ENCODE measurements at places on chromosomes 13 and 19. TPM values are rescaled to one million over a fixed set of nuclear protein-coding genes. Genes with fewer than 3 reads are reported as not detected.

The PCSK4 gene
- polyA plus RNA-seq = 1.4 TPM

The LILRB4 gene
- 0.63 TPM for polyA plus RNA-seq

DNA sequence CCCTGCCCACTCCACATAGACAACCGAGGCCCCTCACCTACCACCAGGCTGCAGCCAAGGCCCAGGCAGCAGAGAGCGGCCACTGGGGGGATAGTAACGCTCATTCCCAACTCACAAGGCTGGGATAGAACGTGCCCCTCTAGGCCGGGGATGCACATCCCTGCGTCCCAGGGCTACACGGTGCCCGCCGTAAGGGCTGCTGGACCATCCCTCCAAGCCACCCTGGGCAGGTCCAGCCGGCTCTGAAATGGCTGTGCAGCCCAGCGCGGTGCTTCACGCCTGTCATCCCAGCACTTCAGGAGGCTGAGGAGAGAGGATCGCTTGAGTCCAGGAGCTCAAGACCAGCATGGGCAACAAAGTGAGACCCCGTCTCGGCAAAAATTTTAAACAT, 3.2 kb downstream of the REXO1 start:
- no peak for DNase-seq

The PPP1R12C gene
- 78.0 TPM for polyA plus RNA-seq

- DNase-seq = no peak
Measured at GRCh38 chr13:108787700-108788414, 158.4 kb downstream of the MYO16 start.

- DNase-seq = no peak
Measured at GRCh38 chr19:11247391-11247790, 8.0 kb downstream of the ANGPTL8 start.

GRCh38 chr13:33270895-33271538, 14.5 kb downstream of the STARD13 start:
- DNase-seq = no peak

- no peak for DNase-seq
Measured at GRCh38 chr19:54420383-54421168, 5.3 kb downstream of the TTYH1 start.

DNA sequence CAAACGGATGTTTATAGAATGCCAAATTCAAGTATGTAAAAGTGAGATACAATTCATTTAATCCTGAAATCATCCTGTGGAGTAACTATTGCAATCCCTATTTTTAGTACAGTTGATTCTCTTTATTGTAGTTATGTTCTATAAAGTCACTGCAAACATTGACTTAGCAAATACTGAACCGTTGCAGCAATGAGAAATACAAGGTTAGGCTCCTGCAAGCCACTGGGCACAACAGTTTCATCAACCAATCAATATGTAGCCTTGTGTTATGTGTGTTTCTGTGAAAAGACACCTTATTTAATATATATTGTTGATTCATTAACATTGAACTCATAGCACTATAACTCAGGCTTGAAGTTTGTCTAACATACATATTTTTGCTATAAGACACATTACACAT, 174.4 kb downstream of the DCT start:
- DNase-seq = no peak

- no peak for DNase-seq
Measured at GRCh38 chr13:58949646-58950045, 1214.1 kb downstream of the DIAPH3 start.

- DNase-seq = no peak
Measured at GRCh38 chr13:47117268-47117667, 220.4 kb upstream of the HTR2A start.

DNA sequence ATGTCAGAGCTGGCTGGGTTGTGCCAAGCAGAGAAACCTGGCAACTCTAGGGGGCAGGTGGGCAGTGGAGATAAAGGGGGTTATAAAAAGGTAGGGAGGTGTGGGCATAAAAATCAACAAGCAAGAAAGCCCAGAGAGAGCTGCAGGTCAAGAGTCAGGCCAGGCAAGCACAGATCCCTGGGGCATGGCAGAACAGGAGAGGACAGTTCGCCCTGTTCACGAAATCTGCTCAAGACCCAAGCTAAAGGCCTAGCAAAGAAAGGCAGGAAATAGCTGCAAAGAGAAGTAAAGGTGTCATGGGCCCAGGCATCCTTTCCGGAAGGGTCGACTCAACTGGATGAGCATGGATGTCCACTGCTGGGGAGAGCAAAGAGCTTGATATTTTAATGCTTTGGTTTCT, 3.4 kb downstream of the MBNL2 start:
- DNase-seq = no peak

The C19orf18 gene
- polyA plus RNA-seq = 1.5 TPM

The MBD3L2 gene
- polyA plus RNA-seq = not detected

DNA sequence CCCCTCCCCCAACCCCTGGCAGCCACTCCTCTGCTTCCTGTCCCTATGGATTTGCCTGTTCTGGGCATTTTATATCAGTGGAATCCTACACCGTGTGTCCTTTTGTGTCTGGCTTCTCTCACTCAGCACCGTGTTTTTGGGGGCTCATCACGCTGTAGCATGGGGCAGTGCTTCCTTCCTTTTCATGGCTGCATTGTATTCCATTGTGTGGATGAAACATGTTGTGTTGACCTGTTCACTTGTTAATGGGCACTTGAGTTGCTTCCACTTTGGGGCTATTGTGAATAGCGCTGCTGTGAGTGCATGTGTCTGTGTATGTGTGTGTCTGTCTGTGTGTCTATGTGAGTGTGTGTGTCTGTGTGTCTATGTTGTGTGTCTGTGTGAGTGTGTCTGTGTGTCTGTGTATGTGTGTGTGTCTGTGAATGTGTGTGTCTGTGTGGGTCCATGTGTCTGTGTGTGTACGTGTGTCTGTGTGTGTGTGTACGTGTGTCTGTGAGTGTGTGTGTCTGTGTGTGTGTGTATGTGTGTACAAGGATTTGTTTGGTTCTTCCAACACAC, 57.2 kb downstream of the AP1M1 start:
- DNase-seq = no peak

DNA sequence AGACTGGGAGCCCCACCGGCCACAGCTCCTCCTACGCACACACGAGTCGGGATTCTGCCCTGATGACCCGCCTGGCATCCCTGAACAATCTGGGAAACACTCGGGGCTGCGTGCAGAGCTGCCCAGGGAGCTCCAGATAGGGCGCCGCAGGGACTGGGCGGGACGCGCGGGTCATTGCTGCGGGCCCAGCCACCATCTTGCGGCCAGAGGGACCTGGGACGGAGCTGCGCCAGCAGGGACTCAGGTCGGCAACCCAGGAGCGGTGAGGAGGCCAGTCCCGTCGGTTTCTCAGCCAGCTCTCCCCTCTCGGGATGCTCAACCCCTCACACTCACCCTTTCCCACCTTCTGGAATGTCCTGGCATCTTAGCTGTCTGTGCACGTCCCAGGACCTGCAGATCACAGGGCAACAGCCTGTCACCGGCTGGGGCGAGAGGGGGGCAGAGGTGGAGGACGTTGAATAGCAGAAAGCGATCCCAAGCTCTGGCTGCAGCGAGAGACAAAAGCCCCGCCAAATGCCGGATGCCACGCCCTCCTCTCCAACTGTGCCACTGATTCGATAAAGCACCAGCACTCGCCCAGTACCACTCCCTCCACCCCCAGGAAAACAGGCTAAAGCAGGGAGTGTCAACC, 20.4 kb upstream of the ZNF91 start:
- DNase-seq = no peak

The UGGT2 gene
- 21.9 TPM for polyA plus RNA-seq

DNA sequence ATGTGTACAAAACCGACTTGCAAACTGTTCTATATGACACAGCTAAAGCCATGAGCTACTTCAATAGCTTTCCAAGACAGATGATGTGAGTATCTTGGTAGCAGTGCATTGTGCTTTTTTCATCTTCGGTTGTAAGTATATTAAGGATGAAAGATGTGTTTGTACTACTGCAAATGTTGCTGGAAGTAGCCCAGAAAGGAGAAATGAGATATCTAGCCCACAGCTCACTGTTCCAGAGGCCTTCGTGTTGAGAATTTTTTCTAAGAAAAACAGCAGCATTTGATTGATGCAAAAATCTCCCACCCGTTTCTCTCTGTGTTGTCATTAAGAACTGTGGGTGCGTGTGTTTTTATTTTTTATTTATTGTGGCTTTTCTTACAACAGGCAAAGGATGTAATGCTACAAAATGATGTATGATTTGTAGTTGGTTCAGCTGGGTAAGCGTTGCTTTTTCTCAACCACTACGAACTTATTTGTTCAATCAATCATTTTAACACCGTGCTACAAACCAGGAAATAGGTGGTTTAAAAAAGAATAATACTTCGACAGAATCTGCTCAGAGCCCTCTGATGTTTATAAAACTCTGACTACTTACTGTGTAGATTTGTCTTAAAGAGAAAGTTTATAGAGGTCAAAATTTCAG, 41.6 kb upstream of the RFC3 start:
- DNase-seq = no peak

The KLK3 gene
- polyA plus RNA-seq = not detected

The FFAR2 gene
- 0.09 TPM for polyA plus RNA-seq

The CYP4F11 gene
- polyA plus RNA-seq = not detected

The SIN3B gene
- 37.4 TPM for polyA plus RNA-seq

GRCh38 chr13:36131931-36132297, 732 bp upstream of the DCLK1 start:
- peak; percentile 85 for DNase-seq

DNA sequence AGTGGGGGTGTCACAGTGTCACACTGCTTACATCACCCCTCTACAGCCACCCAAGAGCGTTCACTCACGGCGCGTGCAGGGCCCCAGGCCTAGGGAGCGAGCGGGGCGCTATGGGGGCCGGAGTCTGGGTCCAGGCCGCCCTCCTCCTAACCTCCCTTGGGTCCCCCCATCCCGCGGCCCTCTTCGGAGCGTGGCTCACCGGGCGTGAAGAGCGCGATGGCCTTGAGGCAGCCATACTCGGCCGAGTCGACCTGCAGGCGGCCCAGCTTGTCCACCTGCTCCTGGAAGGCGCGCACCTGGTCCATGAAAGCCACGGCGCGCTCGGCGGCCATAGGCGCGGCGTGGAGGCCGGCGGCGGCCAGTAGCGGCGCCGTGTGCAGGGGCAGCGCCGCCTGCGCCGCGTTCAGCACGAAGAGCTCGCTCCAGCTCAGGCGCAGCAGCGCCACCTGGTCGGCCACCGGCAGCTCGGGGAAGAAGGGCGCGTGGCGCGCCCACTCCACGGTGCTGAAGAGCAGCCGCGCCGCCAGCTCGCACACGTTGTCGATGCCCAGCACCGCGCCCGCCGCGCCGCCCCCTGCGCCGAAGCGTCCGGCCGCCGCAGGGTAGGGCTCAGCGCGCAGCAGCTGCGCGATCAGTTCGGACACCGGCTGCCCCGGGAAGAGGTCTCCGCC, 9.4 kb downstream of the OCEL1 start:
- DNase-seq = peak; percentile 51

DNA sequence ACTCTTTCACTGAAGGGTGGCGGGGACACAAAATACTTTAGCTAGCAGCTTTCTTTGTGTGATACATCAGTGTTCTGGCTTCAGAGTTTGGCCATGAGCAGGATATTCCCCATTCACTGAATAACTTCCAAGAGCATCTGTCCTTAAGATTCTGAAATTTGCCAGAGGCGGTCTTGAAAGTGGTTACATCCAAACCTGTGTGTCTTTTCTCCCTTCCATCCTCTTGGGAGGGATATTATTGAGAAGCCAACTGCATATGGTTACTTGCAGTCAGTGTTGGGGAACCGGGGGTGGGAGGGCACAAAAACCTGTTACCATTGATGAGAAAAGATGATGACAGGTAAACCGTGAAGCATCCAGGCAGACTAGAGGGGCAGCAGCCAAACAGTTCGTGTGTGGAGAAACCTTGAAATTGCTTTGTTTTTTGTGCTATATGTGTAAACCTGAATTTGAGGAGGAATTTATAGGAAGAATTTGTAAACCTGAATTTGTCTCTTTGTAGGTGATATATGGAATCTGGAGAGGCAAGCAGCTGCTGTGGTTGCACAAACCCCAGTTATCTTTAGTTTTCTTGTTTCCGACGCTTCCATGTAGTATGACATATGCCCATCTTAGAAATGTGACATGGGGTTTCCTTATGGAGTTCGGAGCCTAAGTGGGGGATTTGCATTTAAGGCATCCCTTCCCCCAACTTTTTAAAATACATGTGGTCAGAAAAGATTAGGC, 104.8 kb downstream of the WDFY2 start:
- peak; percentile 16 for DNase-seq

GRCh38 chr19:44951179-44952159, 3.7 kb upstream of the CLPTM1 start:
- DNase-seq = peak; percentile 51

GRCh38 chr13:42028113-42028799, 20.2 kb upstream of the DGKH start:
- no peak for DNase-seq

DNA sequence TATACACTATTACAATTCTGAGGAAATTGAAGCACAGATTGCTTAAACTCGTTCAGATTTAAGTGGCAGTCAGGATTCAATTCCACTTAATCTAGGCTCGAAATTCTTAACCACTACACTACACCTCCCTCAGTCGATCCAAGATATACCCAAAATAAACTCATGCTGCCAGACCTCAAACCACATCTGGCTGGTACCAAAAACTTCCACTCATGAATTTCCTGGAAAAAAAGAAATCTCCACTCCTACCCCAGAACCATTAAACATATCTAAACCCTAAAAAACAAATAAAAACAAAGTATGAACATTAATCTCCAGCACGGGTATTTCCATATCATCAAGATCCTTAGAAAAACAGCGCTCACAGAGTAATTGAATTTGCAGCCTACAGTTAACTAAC, 1.1 kb downstream of the ZFP30 start:
- no peak for DNase-seq

GRCh38 chr13:45595965-45596364, 19.6 kb downstream of the ERICH6B start:
- DNase-seq = no peak

DNA sequence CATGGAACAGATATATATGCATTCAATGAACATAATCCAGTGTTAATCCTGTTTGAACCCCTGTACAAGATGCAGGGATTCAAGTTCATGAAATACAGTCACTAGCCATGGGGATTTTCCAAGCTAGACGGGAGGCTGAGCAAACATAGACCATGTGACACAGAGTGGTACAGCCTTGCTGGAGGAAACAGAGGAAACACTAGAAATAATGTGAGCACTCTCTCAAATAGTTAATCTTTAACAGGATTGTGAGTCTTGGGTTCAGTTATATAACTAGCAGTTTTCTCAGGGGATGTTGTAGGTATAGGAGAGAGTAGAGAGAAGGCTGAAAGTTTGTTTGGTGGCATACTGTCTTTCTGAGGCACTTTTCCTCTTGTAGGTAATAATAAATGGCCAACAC, 13.9 kb upstream of the LGALS16 start:
- DNase-seq = no peak
